Karpas-422 (cell line): ENCODE measurements at places on chromosomes 13 and 19.

GRCh38 chr19:14632286-14632685 lies 42.4 kb downstream of the ADGRE3 start:
- peak; percentile 82 for DNase-seq
- H3K4me3 ChIP-seq, result no peak overlapping the region
- no peak overlapping the region for H3K27ac ChIP-seq
- no peaks in the 10 kb centered on the region for H3K36me3 ChIP-seq

- no peak overlapping the region for H3K4me3 ChIP-seq
- no peak overlapping the region for H3K27ac ChIP-seq
- H3K36me3 ChIP-seq, result peaks cover 26% of the 10 kb centered on the region
- no peaks in the 10 kb centered on the region for H3K27me3 ChIP-seq
Observed at GRCh38 chr19:10552510-10553053, 8.9 kb downstream of the ATG4D start.

DNA sequence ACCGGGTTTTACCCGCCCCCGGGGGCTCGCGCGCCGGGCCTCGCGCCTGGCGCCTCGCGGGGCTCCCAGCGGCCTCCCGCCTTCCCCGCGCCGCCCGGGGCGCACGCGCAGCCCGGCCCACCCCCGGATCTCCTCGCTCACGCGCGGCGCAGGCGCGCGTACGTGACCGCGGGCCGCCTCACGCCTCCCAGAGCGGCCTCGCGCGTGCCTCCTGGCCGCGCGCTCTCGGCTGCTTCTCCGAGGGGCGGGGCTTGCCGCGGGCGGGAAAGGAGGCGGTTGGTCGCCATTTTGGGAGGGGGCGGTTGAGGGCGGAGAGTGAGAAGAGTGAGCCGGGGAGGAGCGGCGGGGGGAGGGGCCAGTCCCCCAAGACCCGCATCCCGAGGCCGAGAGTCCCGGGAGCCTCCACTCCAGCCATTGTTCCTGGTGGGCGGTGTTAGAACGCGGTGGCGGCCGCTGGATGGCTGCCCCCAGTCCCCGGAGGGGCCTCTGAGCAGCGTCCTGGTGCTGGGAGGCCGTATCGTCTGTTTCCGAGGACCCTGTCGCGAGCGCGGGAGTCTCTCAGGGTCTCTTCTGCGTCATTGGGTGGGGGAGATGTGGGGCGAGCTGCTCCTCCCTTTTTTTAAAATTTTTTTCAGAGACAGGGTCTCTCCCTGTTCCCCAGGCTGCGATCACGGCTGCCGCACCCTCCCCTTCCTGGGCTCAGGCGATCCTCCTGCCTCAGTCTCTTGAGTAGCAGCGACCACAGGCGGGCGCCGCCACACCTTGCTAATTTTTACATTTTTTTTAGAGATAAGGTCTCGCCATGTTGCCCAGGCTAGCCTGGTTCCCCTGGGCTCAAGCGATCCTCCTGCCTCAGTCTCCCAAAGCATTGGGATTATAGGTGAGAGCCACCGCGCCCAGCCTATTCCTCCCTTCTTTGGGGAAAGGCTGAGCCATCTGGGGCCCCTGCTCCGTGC lies at the start of gene ZNF541:
Gene ZNF541, minus strand, starts transcription at position 78 of the 956 bp plus-strand sequence. CDS start 17,292 bp downstream, outside the sequence.
- no peak within 1 kb of the TSS for H3K27ac ChIP-seq
- no peaks in the 10 kb centered on the region for H3K36me3 ChIP-seq
- H3K4me3 ChIP-seq, result no peak within 1 kb of the TSS
- H3K27me3 ChIP-seq, result no peaks in the 10 kb centered on the region
- H3K4me1 ChIP-seq, result no peaks in the 10 kb centered on the region

DNA sequence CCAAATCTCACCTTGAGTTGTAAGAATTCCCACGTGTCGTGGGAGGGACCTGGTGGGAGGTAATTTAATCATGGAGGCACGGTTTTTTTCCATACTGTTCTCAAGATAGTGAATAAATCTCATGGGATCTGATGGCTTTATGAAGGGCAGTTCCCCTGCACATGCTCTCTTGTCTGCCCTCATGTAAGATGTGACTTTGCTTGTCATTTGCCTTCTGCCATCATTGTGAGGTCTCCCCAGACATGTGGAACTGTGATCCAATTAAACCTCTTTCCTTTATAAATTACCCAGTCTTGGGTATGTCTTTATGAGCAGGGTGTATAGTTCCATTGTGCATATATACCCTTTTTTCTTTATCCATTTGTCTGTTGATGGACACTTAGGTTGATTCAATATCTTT lies 13.1 kb downstream of the SCEL start:
- no peak for DNase-seq
- H3K27ac ChIP-seq, result no peak overlapping the region
- no peak overlapping the region for H3K4me3 ChIP-seq
- no peaks in the 10 kb centered on the region for H3K36me3 ChIP-seq
- no peaks in the 10 kb centered on the region for H3K4me1 ChIP-seq

- H3K27ac ChIP-seq, result no peak overlapping the region
- H3K4me3 ChIP-seq, result no peak overlapping the region
- H3K4me1 ChIP-seq, result no peaks in the 10 kb centered on the region
Observed at GRCh38 chr19:17703824-17704463, 15.3 kb upstream of the MAP1S start.
